AG04449 (cell line): ENCODE measurements at places on chromosomes 7 and 10.

- DNase-seq = no peak
Observed at GRCh38 chr10:21437770-21438382, 87.6 kb downstream of the SKIDA1 start.

DNA sequence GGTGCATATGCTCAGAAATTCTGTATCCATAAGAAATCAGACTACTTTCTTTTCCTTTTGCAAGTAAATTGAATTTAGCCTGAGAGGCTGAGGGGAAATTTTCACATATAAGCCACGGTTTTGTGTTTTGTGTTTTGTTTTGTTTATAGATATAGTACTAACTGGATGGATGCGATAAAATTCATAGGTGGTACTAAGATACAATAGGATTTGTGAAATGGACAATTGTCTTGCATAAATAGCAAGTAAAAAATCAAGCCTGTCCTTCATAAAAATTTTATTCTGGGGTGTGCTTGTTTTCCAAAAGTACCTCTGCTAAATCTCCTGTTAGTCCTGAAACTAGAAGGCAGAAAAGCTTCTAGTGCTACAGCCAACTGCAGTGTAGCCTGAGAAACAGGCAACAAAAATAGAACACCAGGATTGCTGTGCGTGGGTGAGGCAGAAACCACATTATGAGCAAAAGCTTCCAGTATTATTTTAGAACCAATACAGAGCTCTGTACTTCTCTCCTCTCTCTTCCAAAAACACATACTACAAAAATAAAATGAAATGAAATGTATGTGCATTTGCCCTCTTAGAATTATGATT is 634 bp upstream of the HDAC9 start:
- peak; percentile 19 for DNase-seq

GRCh38 chr7:129721068-129721467 is 109.5 kb downstream of the NRF1 start:
- no peak for DNase-seq

GRCh38 chr7:153604-154003 is 38.8 kb upstream of the FAM20C start:
- DNase-seq = no peak

GRCh38 chr7:158010961-158011693 is 576.5 kb downstream of the PTPRN2 start:
- no peak for DNase-seq

DNA sequence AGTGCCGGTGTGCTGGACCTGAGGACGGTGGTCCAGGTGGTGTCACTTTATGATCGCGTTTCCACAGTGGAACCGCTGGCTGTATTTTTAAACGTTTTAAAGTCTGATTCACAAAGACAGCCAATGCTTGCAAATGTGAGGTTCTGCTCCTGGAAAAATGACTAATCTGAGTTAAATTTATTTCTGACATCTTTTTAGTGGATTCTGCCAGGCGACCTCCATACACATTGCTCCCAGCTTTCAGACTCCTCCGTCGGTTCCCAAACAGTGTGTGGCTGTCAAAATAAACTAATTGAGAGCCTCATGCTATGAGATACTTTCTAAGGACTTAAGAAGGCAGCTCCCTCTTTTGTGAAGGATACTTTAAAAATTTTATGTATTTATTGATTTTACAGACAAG is 12.7 kb upstream of the TTYH3 start:
- DNase-seq = no peak

DNA sequence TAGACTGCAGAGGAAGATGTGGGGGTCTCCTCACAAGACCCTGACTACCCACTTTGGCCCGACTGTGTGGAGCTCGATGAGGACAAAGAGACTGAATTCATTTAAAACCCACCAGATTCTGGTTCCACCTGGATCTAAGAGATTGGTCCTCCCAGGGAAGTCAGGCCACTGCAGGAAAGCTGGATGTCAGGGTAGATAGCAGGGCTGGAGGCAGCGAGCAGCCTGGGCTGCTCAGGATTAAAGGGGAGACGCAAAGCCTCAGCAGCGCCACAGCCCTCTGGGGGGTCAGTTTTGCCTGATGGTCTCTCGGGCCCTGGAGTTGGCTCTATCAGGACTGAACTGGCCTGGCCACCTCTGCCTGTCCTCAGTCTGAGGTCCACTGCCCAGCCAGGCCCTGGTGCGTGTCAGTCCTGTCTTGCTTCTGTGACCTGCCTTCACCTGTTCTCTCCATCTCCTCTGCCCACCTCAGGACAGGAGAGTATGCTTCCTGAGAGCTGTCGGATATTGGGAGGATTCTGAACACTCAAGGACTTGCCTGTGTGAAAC is 12.2 kb upstream of the KLRG2 start:
- no peak for DNase-seq

GRCh38 chr7:65812281-65812680 is 60.6 kb upstream of the VKORC1L1 start:
- DNase-seq = peak; percentile 23

DNA sequence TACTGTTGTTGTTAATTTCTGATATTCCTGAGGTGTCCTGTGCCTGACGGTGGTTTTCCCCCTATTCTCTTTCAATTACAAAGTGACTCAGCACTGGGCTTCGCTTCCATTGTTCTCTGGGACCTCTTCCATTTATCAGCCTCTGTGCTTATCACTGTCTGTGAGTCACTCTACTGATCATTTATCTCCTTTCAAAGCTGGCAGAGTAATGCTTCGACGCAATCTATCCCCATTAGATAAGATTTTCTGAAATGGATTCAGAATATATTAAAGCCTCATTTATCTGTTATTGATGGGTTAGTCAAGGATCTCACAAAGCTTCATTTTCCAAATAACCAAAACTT is 679.2 kb downstream of the SDK1 start:
- DNase-seq = no peak

DNA sequence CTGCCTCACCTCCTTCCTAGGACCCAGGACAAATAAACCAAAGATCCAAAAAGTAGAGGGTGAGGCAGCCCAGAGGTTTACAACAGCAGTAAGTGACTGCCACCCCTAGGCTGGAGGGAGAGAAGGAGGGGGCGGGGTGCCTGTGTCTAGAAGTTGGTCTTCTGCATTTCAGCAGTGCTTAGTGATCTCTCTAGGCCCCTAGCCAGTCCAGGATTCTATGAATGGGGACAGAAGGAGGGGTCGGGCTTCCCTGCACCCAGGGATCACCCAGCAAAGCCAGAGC is 62.8 kb upstream of the KDM7A start:
- no peak for DNase-seq

DNA sequence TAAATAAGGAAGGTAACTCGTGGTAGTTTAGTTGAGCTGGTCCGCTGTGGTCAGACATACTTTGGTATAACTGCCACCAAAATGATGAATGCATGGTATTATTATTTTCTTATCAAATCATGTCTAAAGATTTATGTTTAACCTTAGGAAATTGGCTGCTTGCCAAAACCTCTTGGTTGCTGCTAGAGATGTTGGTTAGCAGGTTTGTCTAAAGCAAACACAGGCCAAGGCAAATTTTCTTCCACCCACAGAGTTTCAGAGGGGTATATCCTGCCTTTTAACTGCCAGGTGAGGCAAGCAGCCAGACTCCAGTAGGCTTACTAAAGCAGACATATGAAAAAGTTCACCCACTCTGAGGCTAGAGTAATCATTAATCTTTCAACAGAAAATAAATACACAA is 101.4 kb downstream of the SEMA3E start:
- DNase-seq = no peak

- DNase-seq = no peak
Observed at GRCh38 chr7:155343150-155343549, 45.5 kb downstream of the INSIG1 start.

GRCh38 chr10:53606981-53607380 is 834.4 kb upstream of the MBL2 start:
- no peak for DNase-seq
